NCI-H1436 treated with DMSO at 0.1 percent for 48 hours (cell line): ENCODE measurements at places on chromosomes 2 and 18.

DNA sequence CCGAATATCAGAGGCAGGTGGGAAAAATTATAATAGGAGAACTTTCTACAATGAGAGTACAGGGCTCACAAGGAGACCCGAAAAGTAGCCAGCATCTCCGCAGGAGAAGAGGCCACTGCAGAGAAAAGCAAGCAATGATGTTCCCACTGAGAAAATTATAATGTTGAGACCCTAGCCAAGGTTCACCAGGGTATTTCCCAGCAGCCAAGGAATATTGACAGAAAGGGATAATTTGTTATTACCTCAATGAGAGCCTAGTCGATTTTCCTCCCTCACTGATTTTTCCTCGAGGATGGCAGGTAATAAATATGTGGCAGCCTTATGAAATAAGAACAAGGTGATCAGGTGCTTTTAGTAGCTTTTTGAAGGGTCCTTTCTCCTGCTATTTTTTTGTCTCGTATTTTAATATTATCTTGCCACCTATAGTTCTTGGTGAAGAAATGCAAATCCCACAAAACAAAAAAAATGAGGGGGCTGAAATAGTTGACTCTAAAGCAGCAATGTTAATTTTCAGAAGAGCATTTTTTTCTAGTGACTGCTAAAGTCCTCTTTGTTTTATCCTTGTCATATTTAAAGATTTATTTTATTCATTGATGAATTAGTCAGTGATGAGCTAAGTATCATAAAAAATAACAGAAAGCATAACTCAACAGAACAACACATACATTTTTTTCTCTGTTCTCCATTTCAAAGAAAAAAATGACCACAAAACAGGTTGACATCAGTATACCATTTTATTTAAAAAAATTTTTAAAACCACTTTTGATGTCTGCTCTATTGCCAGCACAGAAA is 215.4 kb downstream of the KCNE4 start:
- DNase-seq = no peak

GRCh38 chr2:208807756-208808155 is 401.2 kb downstream of the PTH2R start:
- DNase-seq = no peak

- no peak for DNase-seq
These were observed 37.6 kb downstream of the MAP4K4 start for GRCh38 chr2:101735166-101735533.

DNA sequence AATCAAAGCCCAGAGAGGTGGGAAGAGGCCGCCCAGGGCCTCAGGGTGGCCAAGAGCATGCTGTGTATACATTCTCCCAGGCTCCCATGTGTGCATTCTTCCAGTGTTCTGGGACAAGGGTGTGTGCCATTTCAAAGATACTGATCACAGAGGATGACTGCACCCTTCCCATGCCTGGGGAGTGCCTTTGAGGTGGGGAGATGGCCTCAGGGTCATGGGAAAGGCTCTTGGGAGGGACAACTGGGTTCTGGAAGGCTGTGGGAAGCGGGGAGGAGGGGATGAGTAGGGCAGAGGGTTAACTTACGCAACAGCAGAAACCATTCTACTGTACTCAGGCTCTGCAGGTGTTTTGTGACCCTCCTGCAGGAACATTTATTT is 40.9 kb downstream of the KLHL29 start:
- DNase-seq = no peak

GRCh38 chr18:57446322-57446721 is 11.1 kb downstream of the ONECUT2 start:
- no peak for DNase-seq

DNA sequence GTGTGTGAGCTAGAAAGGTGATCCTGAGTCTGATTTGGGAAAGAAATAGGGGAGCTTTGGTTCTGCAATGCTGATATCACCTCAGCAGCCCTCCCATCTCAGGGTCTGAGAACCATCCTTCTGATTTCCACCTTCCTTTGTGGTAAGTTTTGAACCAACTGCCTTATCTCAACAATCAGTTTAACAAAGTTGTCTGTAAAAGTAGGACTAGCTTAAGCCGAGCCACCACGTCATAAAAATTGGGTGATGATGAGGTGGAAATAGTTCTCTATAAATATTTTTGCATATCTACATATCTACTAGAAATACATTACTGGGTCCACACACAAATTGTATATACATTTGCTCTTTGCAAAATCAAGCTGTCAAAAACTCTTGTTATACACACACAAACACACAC is 1.1 kb downstream of the SULT1C4 start:
- DNase-seq = no peak

DNA sequence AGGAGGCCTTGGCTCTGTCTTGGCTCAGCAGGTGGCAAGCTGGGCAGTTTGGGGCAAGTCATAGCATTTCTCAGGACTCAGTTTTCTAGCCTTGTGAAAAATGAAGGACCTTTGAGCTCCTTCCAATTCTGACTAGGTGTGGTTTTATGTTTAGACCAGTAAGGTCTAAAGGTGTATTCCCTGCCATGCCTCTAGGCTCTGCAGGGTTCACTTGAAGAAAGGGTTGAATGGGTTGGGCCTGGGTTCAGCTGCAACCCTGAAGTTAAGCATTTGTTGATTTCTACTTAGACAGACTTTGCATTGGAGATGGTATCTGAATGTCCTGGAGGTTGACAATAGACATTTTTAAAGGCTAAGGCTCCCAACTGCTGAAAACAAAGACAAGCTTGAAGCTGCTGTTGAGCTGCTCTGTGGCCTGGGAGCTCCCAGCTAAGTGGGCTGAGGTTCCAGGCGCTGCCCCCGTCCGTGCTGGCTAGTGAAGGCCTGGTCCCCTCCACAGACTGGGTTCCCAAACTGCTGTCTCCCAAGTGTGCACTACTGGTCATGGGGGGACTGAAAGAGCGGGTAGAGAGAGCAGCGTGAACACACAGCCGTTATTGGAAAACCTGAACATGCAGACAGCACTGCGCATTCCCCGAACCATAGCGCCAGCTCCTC is 100.7 kb upstream of the SMAD7 start:
- DNase-seq = no peak

- DNase-seq = no peak
These were observed 458.0 kb downstream of the CPS1 start for GRCh38 chr2:211014376-211014775.

GRCh38 chr2:120576509-120577474 is 158.9 kb upstream of the GLI2 start:
- no peak for DNase-seq

DNA sequence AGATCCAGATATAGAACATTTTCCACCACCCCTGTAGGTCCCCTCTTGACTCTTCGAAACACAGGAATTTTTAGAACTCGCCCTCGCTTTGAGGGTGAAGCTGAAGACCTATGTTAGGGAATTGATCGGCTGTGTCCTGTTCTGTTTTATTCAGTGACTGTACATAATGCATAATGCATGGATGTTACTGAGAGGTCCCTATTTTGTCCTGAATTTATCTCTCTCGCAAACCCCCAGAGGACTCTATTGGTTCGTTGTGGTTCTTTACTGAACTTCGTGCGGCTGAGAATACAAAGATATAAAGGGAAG is 431 bp upstream of the EIF5B start:
- DNase-seq = no peak

DNA sequence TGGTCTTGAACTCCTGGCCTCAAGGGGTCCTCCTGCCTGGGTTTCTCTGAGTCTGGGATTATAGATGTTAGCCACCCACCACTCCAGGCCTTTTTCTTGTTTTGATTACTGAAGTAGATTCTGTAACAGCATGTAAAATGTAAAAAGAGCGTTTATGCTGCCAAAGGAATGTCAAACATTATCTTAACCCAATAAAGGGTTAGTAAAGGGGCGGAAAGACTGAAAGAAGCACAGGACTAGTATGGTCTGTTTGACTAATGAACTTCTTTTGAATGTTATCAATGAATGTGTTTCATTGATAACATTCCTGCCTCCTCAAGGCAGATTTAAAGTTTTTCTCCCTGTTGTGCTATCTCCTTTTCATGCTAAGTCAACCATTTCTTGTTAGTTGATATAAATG is 29.4 kb downstream of the GPD2 start:
- no peak for DNase-seq

DNA sequence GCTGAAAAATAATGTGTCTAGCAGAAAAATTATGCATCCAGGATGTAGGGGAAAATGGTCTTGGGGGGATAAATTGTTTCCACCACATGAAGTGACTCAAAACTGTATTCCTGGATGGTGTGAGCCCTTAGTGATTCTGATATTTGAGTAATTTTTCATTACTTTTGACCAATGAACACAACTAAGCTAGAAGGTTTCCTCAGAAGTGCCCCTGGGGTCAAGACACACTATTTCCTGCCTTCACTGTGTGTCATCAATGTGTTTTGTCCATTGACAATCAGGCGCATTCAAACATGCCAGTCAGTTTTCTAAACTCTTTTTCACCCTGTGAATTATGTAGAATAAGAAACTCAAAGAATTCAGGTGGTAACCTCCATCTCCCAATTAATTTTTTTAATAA is 130.5 kb upstream of the REG3G start:
- no peak for DNase-seq

DNA sequence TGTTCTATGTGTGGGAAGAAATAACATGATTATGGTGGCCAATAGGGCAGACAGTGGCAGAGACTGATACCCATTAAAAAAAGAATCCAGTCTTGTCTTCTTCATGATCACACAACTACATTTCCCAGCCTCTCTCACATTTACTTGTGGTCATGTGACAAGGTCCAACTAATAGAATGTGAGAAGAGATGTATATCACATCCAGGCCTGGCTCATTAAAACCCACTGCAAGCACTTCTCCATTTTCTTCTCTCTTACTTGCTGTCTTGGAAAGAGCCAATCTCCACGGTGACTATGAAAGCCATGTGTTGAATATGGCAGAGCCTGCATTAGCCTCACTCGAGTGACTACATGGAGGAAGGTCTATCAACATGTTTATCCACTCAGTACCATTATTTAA is 306.2 kb upstream of the ZEB2 start:
- DNase-seq = no peak

- DNase-seq = no peak
These were observed 696.7 kb upstream of the SOX11 start for GRCh38 chr2:4995466-4995865.

- no peak for DNase-seq
These were observed 559.9 kb upstream of the ID2 start for GRCh38 chr2:8121826-8122513.

- no peak for DNase-seq
These were observed 4.9 kb downstream of the KLHL30 start for GRCh38 chr2:238143239-238143951.

- no peak for DNase-seq
These were observed 5.6 kb downstream of the PLCL1 start for GRCh38 chr2:197810016-197810415.

DNA sequence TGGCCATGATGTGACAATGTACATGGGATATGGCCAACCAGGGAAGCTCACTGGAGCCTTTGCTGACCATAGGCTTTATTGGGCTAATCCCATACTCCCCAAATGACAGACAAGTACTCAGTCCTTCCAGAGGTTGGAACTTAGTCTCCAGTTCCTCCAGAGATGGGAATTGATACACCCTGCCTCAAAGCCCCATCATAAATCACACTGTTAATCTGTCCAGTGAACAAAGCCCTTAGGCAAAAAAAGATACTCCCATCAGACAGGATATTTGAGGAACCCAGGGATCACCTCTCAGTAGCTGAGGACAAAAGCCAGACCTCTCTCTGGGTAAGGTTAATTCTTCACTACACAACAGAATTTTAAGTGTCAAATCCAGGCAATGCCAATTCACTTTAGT is 247.5 kb upstream of the CDH20 start:
- no peak for DNase-seq

DNA sequence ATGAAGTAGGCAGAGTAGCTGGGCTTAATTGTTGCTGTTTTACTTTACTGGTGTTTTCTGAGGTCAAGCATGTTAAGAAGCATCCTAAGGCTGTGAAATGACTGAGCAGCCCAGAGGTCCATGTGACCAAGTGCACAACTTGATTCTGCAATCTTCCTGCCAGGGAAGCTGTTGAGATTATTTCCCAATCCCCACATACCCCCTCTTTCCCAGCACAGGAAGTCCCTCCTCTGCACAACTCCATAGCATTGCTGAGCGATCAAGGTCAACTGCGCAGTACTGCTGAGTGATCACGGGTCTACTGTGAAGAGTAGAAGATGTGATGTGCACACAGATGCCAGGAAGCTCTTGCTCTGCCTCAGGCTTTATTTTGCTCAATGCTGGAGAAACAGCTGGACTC is 105.8 kb downstream of the GALNT14 start:
- DNase-seq = no peak

DNA sequence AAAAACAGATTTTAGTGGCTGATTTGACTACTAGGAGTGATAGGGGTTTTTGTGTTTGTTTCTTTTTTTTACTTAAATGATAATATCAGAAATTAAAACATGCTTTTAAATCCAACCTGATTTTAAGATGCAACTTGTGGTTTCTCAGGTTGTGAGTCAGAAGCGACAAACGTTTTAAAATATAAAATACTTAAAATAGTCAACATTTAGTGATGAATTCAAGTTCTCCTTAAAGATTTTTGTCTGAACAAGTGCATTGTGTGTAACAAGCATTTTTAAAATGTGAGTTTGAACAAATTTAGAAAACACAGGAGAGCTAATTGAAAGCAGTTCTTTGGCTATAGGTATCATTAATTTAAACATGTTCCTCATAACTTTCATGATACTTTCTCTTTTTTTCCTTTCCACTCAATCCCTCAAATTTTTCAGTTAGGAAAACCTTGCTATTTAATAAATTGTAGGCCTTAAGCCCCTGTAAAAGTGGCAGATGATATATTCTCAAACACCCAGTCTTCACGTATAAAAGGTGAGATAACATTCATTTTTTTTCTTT is 3.6 kb downstream of the TBR1 start:
- no peak for DNase-seq

- DNase-seq = no peak
These were observed 166.7 kb downstream of the NRXN1 start for GRCh38 chr2:50865235-50865634.

DNA sequence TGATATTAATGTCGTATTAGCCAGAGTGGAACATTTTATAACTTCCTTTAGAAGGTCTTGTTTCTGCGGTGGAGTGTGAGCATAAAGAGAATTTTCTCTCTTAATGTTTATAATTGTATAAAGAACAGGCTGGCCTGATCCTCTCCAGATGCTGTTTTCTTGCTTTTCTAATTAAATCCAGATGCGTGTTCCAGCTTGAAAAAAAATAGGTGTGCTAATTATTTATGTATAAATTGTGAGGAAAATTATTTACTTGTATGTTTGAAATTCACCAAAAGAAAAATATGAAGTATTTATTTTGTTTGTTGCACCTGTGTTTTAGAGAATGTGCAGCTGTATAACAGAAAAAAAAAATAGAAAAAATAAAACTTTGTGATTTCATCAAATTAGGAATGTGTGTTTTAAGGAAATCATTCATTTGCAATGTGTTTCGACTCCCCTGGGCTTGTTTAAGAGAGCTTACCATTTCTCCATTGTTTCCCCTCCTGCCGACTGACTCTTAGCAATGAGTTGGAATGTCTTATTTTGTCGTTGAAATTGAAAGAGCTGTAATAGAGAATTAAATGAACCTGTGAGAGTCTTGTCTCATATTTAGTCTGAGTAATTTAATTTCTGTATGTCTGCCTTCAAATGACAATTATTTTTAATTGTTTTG is 220.1 kb upstream of the NXPH2 start:
- no peak for DNase-seq
